Eye (tissue), 1 donor: ENCODE measurements at places on chromosomes 16 and 17.

- DNase-seq = no peak
These were observed 7.8 kb downstream of the TSPOAP1 start for GRCh38 chr17:58320570-58321323.

GRCh38 chr16:87598431-87598830 lies 3.9 kb upstream of the JPH3 start:
- DNase-seq = no peak

GRCh38 chr17:75856062-75856756 lies 1.1 kb upstream of the WBP2 start:
- DNase-seq = no peak

GRCh38 chr17:57406981-57407286 lies 150.6 kb downstream of the MSI2 start:
- no peak for DNase-seq

DNA sequence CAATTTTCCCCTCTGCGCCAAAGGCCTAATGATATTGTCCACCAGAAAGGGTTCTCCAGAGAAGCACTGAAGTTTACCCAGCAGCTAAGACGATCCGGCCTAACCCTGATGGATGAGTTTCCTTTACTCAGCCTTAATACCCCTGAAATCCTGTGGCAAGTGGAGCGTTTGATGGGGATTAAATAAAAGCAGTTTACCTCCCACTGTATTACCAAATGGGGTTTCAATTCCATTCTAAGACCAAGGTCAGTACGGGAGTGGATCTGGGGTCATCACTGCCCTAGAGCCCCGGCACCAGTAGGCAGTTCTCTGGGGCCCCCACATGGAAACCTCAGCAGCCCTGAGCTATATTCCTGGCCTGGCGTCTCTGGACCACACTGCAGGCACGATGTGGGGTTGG lies 97.1 kb upstream of the NOL11 start:
- no peak for DNase-seq

DNA sequence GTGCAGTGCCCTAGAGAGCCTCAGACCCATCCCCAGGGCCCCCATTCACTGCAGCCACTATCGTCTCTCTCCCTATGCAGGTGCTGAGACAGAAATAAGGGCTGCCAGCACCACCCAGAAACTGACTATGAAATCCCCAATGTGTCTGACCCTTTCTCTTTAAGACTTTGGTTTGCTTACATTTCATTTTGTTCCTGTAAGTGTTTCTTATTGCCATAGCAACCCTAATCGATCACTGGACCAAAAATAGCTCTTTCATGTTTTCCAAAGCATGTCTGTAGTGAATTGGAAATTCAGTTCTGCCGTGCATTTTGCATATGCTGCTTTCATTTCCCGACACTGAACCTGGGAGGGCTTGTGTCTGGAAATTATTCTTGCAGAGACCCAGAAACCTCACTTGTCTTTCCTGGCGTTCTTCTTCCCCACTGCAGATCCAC lies 148.7 kb upstream of the NOL11 start:
- DNase-seq = peak; percentile 49

DNA sequence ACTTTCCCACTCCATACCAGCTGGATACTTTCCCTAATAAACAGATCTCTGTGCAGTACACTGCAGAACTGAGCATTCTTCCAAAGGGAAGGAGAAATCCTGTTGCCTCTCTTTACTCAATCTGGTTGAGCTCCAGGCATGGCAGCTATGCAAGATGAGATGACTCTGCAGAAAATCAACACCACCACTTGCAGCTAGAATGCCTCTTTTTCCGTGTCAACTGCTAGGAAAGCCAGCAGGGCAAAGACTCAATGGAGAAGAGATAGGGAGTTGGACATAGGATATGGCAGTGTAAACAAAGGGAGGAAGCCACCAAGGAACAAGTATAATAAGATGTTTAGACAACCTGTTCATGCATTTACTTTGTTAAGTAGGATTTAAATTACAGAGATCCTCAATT lies 40.4 kb upstream of the CORO6 start:
- no peak for DNase-seq

- DNase-seq = no peak
These were observed 6.5 kb downstream of the MOSMO start for GRCh38 chr16:22014271-22014873.

GRCh38 chr16:72609066-72609465 lies 437.1 kb upstream of the PMFBP1 start:
- DNase-seq = no peak

DNA sequence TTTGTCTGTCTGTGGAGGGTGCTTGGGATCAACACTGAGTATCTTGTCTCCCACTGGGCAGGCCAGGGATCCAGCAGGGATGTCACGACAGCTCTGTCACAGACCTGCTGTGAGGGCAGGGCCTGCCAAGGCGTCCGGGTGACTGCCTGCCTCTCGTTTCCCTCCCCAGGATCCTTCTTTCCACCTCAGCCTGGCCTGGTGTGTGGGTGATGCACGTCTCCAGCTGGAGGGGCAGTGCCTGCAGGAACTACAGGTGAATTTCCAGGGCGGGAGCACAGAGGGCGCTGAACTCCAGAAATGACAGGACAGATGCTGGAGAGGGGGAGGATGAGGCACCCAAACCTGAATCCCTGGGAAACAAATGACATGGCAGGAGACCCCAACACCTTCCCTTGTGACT lies 6.8 kb upstream of the MMP15 start:
- no peak for DNase-seq

- DNase-seq = no peak
These were observed 133.9 kb upstream of the NUDT7 start for GRCh38 chr16:77588389-77588788.

- DNase-seq = no peak
These were observed 8.6 kb upstream of the COX10 start for GRCh38 chr17:14060706-14061105.
